ENCODE measurements at places on chromosomes 4 and X.

- no peak for DNase-seq
Observed at GRCh38 chr4:14916554-14917297, 85.6 kb upstream of the CPEB2 start.

GRCh38 chr4:76276813-76277212 is 25.3 kb downstream of the FAM47E start:
- DNase-seq, result no peak

- no peak for DNase-seq
Observed at GRCh38 chr4:110610940-110611831, 11.7 kb downstream of the PITX2 start.

GRCh38 chrX:49029876-49030275 is 13.3 kb downstream of the TFE3 start:
- no peak for DNase-seq
